ENCODE measurements at places on chromosomes 7 and 10.

DNA sequence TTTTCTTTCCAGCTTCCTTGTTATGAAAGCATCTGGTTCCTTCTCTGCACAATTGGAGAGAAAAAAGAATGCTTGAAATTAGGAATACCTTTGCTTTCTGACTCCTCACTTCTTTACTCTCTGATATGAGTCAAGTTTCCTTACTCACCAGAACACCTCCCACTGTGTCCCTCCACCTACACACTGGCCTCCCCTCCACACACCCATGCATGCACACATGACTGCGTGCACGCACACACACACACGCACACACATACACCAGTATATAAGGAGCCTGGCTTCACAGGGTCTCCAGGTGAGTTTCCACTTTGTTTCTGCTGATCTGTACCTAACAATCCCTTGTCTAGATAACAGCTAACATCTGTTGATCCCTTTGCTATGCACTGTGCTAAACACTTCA lies 11.4 kb upstream of the PTER start:
- no peak for DNase-seq

GRCh38 chr10:98235846-98236245 lies 32.1 kb downstream of the LOXL4 start:
- peak; percentile 56 for DNase-seq

GRCh38 chr10:35705051-35705450 lies 63.0 kb upstream of the FZD8 start:
- no peak for DNase-seq

DNA sequence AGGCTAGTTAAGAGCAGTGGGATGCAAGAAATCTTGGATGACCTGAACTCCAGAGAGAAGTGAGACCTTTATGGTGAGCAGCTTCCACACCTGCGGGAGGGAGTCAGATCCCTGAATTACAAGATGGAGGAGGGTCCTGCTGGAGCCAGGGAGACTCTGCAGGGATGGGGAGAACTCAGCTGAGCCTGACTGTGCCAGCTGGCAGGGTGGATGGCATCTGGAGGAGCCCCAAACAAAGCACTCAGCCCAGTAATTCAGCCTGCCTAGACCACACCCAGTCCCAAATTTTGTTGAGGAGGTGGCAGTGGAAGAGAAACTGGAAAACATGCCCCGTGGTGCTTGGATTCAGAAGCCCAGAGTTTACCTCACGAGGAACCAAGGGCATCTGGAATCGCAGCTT lies 208.2 kb downstream of the WDR11 start:
- no peak for DNase-seq

DNA sequence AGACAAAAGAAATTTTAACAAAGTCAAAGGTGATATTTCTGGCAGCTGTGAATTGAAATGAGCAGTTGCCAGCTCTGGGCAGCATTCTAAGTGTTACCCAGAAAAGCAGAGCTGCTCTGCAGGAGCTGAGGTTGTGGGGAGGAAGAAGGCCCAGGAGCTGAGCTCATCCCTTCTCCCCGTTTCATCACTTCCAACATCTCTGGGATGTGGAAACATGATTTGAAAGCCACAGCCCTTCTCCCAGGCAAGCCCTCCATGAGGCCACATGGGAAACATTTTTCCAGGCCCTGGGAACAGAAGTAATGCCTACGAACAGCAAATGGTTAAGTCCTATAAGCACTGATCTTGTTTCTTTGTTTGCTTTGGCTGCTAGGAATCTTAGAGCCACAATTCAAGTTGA lies 10.9 kb upstream of the DMBT1 start:
- no peak for DNase-seq

Data from hematopoietic multipotent progenitor cell treated with erythropoietin and hydrocortisone succinate and interleukin-3 and kit ligand, for 15 days (in vitro differentiated cells).